ENCODE measurements at places on chromosomes 13 and 19.

- peak; percentile 66 for DNase-seq
Measured at GRCh38 chr19:49019242-49019932, 2.5 kb upstream of the LHB start.

DNA sequence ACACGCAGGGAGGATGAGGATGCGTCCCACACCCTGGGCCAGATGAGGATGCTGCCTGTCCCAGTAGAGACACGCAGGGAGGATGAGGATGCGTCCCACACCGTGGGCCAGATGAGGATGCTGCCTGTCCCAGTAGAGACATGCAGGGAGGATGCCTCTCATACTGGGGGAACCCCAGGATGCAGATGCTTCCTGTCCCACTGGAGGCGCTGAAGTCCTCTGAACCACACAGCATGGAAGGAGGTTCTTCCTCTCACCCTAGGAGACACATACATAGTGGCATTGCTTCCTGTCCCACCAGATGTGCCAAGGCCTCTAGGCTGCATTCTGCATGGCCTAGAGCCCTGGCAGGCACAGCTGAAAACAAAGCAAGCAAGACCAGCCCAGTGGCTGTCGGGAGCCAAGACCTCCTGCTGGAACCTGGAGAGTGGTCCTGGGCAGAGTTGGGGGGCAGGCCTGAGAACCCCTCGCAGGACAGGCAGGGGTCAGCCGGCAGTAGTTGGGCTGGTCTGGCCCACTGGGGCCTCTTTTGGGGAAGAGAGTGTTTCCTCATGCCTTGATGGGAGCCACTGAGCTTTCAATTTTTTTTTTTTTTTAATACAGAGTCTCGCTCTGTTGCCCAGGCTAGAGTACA lies 4.3 kb downstream of the HPN start:
- DNase-seq = no peak

GRCh38 chr19:46571495-46571894 lies 29.6 kb upstream of the CALM3 start:
- no peak for DNase-seq

DNA sequence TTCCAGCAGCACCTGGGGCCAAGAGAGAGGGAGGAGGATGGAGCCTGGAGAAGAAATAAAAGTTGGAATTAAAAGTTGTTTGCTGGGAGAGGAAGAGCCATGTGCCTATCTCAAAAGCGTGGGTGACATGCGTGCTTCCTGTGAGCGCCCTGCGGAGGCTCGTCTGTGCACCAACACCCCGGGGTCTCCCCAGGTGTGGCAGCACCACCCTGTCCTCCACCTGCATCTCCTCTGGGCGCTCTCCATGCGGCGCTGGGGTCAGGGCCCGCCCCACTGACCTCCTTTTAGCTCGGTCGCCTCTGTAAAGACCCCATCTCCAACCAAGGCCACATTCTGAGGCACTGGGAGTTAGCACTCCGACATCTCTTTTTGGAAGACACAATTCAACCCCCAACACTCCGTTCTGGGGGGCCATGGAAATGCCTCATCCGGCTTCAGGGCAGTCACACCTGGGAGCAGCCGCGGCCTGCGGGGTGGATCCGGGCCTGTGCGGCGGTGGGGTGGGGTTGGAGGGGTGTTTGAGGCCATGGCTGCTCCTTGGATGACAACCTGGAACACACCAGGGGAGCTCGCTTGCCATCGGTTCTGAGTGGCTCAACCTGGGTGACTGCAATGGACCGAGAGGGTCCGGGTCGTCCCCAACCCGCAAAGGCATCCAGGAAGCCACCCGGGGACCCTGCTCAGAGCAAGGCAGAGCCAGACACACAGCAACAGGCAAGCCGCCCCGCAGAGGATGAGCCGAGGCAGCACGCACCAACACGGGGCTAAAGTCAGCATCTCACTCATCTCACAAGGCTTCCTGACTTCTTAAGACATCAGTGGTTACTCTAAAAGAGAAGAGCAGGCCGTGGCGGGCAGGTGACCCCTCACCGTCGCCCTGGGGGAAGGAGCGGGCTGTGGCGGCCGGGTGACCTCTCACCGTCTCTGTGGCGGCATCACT lies 79.4 kb upstream of the MCF2L start:
- DNase-seq = no peak

DNA sequence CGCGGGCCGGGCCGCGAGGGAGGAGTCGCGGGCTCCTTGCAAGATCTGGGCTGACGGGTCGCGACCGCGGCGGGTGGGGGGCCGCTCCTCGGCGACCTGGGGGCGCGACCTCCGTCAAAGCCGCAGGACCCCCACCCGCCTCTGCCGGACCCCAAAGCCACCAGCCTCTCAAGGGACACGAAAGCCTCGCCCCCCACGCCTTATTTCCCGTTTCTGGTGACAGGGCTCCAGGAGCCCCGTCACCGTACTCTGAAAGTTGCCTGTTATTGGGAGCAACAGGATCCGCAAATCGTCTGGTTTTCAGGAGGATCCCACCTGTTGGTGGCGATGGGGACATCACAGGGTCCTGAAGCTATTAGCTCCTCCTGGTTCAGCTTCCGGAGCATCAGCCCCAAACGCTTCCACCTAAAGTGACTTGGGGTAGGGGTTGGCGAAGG lies 530 bp downstream of the MAU2 start:
- DNase-seq = peak; percentile 4

- DNase-seq = no peak
Measured at GRCh38 chr13:105543742-105544141, 991.7 kb downstream of the EFNB2 start.

DNA sequence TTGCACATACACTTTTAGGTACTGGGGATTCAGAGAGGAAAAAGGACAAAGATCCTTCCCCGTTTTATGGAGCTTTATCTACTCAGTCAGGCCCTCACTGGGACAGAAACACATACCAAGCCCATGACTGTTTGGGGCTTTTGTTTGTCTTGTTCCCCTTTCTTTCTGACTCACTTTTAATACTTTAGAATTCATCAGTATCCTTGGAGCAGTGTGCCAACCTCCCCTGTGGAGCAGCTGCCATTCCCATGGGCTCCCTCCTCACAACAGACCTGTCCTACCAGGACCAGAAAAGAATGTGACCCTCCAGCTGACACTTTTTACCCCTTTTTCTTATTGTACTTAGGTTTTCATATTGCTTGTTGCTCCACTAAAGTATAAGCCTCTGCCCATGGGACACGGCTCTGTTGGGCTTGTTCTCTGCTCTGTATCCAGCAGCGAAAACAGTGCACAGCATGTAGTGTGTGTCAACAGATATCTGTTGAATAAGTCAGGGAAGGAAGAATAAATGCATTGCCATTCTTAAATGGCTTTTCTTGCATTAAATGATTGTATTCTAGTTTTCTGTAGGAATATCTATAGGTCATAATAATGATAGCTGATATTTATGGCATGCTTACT lies 431.1 kb downstream of the EFNB2 start:
- no peak for DNase-seq

GRCh38 chr13:94236872-94237271 lies 242.6 kb downstream of the DCT start:
- DNase-seq = no peak

DNA sequence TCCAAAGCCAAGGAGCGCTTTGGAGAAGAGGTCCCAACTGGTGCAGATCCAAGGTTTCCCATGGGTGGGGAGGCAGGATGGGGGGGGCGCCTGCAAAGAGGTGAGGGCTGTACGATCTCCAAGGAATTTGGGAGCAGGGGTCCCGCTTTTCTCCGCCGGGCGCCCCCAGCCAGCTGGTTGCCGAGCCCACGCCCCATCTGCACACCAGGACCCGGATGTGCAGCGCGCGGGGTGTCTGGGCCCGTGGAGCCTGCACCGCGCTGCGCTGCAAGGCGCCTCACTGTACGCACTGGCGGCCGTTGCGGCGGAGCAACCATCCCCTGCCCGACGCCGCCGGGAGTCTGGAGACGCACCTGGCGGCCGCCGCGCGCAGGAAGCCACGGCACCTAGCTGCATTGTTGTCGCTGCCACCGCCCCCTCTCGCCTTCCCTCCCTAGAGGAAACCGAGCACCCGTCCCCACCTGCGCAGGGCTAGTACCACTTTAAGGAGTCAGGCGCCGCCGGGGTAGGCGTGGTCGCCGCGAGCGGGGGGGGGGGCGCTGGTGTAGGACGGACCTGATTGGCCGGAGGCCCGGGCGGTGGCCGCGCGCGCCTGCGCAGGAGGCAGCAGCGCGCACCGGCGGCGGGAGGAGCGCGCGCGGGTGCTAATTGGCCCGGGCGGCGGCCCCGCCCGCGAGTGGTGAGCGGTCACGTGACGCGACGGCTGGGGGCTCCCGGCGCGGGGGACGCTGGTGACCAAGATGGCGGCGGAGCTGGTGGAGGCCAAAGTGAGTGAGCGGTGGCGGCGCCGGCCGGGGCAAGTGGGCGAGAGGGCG lies at the start of gene PIAS4:
PIAS4 (plus strand) TSS at position 716 of the 815 bp plus-strand sequence; CDS start at position 741, 25 bp downstream.
- peak; percentile 93 for DNase-seq

DNA sequence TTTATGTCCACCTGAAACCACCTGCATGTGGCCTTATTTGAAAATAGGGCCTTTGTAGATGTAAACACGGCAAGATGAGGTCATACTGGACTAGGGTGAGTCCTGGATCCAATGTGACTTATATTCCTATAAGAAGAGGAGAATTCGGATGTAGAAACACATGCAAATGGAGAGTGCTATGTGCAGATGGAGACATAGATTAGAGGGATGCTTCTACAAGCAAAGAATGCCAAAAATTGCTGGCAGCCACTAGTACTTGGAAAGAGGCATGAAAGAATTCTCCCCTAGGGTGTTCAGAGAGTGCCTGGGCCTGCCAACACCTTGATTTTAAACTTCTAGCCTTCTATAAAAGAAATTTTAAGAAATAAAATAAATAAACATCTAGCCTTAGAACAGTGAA lies 226.1 kb downstream of the RFC3 start:
- no peak for DNase-seq

DNA sequence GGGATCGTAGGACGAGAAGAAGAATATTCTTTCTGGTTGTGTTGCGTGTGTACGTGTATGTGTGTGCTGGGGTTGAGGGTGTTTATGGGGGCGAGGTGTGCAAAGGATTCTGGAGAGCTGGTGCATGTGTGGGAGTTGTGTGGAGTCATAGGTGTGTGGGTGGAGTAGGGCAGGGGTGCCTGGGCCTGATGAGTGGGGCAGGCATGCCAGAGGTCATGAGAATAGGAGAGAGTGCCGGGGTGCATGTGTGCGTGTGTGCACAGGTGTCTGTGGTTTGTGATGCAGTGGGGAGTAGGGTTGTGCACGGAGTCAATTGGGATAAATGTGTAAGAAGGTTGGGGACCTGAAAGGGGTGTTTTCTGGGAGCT lies 649 bp downstream of the TMEM91 start:
- DNase-seq = no peak

GRCh38 chr13:102141625-102142472 lies 260.0 kb downstream of the FGF14 start:
- no peak for DNase-seq

DNA sequence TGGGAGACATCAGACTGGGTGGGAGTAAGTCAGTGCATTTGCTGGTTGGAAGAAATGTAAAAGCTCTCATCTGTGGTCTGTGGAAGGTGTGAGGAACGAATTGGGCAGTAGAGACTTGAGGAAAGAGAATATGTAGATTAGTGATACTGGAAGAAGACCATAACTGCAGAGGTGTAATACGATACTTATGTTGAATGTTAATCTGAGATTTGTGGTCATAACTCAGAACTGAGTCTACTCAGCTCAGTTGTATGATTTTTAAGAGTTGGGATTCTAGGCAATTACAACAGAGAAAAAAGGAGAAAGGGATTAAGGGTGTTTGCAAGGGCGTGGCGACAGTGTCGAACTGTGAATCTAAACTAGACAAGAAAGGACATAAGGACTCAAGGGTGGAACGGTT lies 3.2 kb upstream of the IL17D start:
- DNase-seq = no peak

DNA sequence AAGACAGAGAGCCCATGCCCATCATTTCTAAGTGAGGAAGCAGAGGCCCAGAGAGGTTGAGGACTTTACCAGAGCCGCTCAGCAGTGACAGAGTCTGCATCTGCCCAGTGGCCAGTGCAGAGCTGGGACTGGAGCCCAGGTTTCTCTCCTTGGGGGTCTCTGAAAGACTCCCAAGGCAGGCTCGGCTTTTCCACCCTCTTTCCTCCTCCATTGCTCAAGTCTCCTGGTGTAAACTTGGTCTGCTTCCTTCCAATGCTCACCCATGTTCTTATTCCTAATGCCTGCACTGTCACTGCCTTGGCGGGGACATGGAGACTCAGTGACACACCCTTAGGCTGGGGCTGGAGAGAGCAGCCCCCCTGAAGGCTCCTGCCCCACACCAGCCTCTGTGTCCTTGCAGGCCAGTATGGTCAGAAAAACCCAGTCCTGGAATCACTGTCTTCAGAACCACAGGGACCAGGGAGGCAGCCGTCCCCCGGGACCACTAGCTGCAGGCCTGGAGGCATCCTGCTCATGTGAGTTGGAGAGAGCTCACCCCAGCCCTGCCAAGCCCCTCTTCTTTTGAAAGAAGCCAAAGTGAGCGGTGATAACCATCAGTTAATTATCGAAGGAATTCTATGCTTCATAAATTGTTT lies 211.0 kb upstream of the ZNF536 start:
- no peak for DNase-seq

GRCh38 chr13:51420681-51421490 lies 31.9 kb downstream of the INTS6 start:
- DNase-seq = no peak

- no peak for DNase-seq
Measured at GRCh38 chr19:10554760-10555609, 10.8 kb downstream of the KRI1 start.

DNA sequence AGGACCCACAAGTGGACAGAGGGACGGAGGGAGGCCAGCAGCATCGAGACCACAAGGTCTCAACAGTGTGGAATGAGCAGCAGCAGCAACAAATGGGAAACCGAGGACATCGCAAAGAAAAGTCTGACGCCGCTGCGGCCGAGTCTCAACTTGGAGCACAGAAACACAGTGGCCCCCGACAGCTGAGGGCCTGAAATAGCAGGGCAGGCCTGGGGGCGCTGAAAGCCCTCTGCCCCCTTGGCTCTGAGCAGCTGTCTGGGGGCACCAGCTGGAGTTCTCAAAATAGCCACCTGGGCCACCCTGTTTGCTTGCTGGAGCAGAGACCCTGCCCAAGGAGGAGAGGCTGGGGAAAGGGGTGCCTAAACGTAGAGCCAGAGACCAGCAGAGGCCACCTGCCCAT lies 5.9 kb upstream of the ISYNA1 start:
- DNase-seq = no peak

DNA sequence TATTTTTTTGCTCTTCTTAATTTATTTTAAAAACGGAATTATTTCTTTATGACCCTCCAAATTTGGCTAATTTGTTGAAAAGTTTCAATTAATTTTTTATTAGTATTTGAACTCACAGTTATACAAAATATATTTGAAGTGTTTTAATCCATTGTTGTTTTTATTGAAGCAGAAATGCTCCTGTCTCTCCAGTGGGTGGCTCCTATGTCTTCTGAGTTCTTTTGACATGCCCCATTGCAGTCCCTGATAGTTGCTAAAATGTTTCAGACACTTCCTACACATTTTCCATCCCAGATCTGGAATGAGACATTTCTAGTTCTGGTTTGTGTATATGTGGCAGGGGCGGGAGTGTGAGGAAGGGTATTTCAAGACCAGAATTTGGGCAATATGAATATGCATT lies 579.4 kb upstream of the PRR20A start:
- no peak for DNase-seq

DNA sequence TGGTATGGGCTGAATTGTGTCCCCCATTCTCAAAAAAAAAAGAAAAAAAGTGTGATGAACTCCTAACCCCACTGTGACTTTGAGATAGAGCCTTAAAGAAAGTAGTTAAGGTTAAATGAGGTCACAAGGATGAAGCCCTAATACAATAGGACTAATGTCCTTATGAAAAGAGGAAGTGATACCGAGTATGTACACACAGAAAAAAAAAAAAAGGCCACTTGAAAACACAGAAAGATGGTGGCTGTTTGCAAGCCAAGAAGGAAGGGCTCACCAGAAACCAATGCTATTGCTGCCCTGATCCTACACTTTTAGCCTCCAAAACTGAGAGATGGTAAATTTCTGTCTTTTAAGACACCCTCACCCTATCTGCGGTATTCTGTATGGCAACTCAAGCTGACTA lies 955.6 kb downstream of the PCDH17 start:
- DNase-seq = no peak
